ENCODE measurements at places on chromosomes 5 and 9.

GRCh38 chr9:100204796-100205195 is 105.8 kb downstream of the INVS start:
- no peak for DNase-seq

GRCh38 chr9:35650341-35651158 is at the start of gene SIT1:
Gene SIT1 (minus strand): TSS chr9:35650931. CDS start chr9:35650853, 78 bp downstream.
- no peak for DNase-seq

GRCh38 chr5:9562141-9562540 is 16.3 kb upstream of the SEMA5A start:
- DNase-seq = no peak

DNA sequence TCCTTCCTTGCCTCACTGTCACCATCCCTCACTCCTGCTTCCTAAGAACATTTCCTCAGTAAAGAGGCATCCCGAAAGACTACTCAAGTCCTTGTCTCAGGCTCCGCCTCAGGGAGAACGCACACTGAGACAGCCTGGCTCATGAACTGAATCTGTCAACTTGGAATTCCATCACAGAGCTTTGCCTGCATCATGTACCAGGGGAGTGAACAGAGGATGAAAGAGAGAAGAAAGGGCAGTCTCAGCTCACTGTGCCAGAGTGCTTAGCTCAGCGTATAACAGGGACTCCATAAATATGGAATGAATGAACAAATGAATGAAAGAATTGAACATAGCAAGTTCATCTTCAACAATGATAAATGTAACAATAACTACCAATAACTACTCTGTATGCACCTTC is 68.7 kb upstream of the SLC1A3 start:
- no peak for DNase-seq

GRCh38 chr9:106771608-106772007 is 91.4 kb upstream of the ZNF462 start:
- DNase-seq = no peak

DNA sequence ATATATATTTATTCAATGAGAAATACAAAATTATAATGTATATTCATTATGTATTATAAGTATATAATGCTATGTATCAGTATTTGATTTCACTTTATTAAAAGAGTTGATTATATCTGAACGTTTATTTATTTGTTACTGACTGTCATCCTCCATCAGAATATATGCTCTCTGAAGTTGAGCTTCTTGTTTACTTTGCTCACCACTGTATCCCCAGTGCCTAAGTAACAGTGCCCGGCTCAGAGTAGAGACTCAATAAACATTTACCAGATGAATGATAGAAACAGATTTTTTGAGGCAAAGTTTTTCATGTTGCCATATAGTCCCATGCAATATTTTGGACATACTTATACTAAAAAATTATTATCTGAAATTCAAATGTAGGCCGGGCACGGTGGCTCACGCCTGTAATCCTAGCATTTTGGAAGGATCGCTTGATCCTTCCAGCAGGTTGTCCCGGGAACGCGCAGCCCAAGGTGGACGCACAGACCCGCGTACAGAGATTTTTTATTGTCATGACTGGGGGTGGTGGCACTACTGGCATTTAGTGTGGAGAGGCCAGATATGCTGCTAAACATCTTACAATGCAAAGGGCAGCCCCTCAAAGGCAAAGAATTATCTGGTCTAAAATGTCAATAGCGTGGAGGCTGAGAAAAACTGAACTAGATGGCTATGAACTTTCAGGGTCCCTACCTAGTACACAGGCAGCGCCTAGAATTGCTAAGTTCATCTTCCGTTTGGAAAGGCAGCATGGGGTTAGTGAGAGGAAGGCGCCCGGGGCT is 761 bp upstream of the DNAJC25 start:
- DNase-seq = no peak

DNA sequence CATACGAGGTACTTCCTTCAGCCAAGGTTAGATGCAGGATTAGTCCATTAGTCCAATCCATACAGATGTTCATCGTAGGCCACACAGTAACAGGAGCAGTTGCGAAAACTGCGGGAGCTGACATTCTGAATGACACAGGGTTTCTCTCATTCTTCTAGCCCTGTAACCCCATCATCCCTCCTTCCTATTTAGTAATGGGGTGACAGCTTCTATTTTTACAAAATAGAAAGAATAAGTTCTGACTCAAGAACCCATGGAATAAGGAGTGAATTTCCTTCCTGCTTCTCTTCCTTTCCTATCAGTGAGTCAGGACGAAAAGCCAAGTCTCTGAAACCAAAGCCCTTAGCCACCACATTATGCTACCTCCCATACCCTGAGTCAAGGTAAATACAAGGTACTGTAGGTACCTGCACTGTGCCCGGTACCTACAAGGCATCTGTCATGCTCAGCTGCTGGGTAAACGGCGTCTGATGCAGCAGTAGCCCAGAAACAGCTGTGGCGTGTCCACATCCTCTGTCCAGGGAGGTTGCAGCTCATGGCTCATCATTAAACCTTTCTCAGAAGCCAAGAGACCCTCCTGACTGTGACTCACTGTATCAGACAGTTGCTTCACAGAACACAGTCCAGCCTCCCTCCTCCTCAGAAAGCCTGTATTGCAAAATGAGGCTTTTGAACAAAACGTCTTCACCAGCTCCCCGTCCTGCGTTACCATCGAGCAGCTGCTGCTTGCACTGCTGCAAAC is 84.2 kb downstream of the ESM1 start:
- DNase-seq = no peak

DNA sequence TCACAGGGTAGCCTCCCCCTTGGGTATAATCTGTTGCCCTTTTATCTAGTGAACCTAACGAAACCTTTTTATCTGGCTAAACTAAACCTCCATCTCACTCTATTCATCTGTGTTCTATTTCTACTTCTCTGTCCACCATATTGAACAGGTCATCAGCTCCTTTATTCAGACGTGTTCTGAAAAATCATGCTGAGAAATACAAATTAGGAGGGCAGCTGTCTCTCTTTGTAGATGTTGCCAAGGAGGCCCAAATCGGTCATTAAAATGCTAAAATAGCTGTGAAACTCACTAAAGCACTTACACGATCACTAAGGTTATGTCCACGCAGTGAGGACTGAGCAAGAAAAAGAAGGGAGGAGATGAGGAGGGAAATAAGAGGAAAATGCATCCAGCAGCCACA is 115.6 kb upstream of the RETREG1 start:
- DNase-seq = no peak

- DNase-seq = no peak
These were observed 128.1 kb upstream of the BOD1 start for GRCh38 chr5:173744551-173744950.

DNA sequence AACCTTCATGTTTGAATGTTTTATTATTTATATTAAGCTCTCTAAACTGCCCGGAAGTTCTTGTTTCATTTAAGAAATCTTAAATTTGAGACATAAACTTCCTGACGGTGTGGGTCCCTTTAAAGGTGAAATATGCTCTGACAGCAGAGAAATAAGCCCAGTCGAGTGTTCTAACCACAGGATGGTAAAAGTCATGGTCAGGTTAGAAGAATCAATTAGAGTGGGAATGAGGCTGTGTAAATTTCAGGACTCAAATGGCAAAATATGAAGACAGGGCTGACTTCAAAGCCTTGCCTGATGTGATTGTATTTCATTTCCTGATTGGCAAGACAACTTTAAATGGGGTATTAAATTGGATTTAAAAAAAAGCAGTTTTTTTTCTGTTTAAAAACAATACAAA is 432.9 kb upstream of the BRINP1 start:
- DNase-seq = no peak

Data from SHP77 treated with DMSO at 0.1 percent for 48 hours (cell line).